Activated T-helper 1 cell treated with anti-CD3 and anti-CD28 coated beads, Interleukin-2, amount 50 U/mL, for 16 hours (primary cell): ENCODE measurements at places on chromosomes 3 and 15.

DNA sequence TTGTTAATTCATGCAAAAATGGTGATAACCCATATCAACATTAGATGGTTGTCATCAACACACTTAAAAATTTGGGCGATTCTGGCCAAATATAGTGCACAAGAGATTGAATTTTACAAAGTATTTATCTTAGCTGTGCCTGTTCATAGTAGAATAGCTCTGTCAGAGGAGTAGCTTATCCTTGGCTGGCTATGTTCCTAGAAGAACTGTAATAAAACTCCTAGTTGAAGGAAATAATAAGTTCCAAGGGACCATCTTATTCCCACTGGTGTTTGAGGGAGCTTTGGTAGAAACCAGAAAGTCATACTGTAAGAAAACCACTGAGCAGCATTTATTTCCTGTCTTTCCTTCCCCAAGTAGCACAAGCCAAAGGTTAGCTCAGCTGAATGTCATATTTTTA lies 201.8 kb downstream of the GRM7 start:
- no peak for DNase-seq

- DNase-seq, result no peak
Observed at GRCh38 chr3:14744556-14744955, 69.6 kb downstream of the C3orf20 start.

GRCh38 chr3:49757197-49757596 lies 29.1 kb downstream of the IP6K1 start:
- DNase-seq, result no peak

GRCh38 chr15:60324706-60325438 lies 72.9 kb downstream of the ANXA2 start:
- DNase-seq, result no peak

DNA sequence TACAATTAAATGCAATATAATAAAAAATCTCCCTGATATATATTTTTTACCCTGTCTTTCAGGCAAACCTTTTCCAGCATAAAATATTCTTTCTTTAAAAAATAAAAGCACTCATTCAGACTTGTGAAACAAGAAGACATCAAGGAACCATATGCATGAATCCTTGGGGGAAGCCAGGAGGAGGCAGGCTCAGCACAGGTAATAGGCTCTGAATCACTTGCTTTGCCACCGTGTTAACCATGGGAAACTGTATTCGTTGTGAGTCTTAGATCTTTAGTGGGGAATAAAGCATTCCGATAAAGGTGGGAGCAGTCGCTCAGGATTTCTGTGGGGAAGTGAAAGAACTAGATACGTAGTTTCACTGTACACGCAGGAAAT lies 42.4 kb downstream of the FBN1 start:
- no peak for DNase-seq
